ENCODE measurements at places on chromosomes 12 and 14.

GRCh38 chr14:25120261-25120660, 70.3 kb upstream of the STXBP6 start:
- DNase-seq = no peak

DNA sequence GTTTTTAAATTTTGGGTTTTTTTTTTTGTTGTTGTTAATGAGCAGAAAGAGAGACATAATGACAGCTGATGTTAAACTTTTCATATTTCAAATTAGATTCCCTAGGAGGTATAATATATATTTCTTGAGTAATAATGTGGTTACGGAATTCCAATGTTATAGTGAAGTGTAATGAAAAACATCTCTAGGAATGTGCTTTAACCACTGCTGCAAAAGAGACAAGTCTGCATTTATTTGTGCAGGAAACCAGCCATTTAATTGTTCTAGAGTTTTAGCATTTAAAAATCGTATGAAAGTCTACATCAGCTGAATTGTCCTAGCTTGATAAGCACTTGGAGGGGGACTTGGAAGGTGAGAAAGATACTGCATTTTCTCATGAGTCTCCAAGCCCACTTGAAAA, 14.3 kb downstream of the SERPINA10 start:
- no peak for DNase-seq

- no peak for DNase-seq
Observed at GRCh38 chr14:88437658-88438057, 52.2 kb downstream of the SPATA7 start.

GRCh38 chr12:44816446-44817017, 59.6 kb downstream of the NELL2 start:
- DNase-seq = no peak

DNA sequence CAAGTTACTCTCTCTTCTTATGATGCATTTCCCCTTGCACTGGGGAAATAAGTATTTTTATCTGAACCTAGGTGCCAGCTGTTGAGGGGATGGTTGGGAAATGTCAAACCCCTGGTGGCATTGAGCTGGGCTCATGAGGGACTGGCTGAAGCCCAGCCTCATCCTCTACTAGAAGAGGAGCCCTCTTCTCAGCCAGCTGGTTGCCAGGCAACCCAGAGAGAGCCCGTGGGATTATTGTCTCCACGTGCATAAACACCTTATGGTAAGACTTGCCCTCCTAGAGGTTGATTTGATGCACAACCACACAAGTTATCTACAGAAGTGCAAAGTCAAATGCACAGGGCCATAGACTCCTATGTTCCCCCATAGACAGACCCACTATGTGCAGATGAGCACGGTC, 89.8 kb downstream of the WSCD2 start:
- no peak for DNase-seq

- no peak for DNase-seq
Observed at GRCh38 chr12:68771223-68771925, 25.4 kb downstream of the SLC35E3 start.

DNA sequence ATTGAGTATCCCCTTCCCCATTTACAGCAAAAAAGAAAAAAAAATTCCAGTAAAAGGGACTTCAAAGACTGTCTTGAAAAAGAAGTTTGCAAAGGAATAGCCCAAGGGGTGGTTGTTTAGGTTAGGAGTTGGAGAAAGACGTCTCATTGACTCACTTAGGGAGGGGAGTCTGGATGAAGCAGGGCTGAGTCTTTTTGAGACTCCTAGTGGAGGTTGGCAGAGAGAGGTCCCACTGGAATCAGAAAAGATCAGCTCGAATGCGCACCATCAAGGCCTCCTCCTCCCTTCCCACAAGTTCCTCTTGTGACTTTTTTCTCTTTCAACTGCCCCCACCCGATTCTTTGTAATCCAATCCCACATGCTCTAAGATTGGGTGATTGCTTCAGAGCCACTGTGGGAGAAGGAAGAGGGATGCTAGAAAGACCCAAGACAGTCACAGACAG, 1.9 kb downstream of the ARHGEF40 start:
- no peak for DNase-seq

DNA sequence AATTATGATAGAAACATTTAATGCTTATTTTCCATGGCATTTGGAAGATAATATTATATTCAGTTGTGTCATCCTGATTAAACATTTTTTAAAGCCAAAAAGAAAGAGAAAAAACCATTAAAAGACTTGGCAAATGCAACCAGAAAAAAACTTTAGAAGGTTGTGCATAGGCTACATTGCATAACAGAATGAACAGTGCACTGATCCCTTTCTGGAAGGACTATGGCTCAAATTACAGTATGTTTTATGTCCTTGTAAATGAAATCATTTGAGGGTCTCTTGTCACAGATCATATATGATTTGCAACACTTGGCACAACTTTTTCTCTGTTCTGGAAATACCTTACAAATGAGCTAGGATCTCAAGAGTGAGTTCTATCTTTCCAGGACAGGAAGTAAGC, 275.2 kb upstream of the FLRT2 start:
- DNase-seq = no peak

DNA sequence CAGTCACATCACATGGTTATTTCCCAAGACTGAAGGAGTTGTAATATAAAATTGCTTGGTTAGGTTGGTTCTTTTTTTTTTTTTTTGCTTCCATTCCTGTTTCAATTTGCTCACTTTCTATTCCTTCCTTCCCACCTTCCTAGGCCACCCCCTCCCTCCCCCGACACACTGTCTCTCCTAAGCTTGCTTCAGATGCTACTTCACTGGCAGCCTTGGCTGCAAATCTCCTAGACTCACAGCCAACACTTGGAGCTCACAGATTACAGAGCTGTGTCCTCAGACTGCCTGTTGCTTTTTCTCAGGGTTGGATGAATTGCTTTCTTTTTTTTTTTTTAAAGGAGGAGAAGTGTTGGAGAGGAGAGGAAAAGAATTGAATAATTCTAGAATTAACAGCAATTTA, 77.3 kb upstream of the GRIN2B start:
- no peak for DNase-seq

GRCh38 chr12:72673853-72674252, 401.7 kb downstream of the TRHDE start:
- DNase-seq = no peak

DNA sequence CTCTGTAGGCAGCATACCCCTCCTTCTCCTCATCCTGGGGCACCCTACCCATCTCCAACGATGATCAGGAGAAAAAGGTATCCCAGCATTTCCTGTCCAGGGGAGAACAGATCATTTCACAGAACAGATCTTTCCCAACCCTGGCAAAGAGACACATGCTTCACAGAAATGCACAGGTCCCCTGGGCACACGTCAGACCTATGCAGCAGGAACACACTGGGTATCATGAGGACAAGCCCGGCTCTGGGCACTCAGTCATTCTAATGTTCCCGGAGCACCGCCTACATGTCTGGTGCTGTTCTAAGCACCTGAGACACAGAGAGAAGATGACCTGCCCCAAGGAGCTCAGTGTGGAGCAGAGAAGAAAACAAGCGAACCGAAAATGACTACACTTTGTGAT, 56.2 kb downstream of the ACTN1 start:
- DNase-seq = no peak

- no peak for DNase-seq
Observed at GRCh38 chr14:71142375-71143038, 235.2 kb downstream of the PCNX1 start.

- DNase-seq = peak; percentile 77
Observed at GRCh38 chr12:117236456-117237001, 46.3 kb upstream of the FBXO21 start.

GRCh38 chr12:68796399-68796798, 11.6 kb upstream of the MDM2 start:
- no peak for DNase-seq

DNA sequence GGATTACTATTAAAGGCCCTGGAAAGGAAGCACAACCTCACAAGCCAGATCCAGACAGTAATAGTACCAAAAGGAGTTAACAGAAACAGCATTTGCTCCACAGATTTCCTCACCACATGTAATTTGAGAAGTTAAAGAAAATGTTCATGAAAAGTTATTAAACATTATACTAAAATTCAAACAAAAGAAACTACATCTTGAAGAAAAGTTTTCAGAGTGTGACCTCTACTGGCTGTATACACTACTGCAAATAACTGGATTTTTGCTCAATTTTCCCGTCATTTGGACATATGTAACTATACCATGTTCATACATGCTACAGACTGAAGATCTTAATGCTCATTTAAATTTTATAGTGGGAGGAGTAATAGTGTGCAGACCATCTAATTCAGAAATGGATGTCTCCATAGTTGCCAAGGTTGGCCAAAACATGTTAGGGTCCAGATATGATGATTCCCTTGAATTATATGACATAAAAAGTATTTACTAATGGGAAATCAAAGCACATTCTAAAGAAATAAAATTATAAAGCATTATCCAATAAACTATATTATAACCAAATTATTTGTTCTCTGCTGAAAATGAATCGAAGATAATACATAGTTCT, 5.6 kb downstream of the KRR1 start:
- DNase-seq = no peak

DNA sequence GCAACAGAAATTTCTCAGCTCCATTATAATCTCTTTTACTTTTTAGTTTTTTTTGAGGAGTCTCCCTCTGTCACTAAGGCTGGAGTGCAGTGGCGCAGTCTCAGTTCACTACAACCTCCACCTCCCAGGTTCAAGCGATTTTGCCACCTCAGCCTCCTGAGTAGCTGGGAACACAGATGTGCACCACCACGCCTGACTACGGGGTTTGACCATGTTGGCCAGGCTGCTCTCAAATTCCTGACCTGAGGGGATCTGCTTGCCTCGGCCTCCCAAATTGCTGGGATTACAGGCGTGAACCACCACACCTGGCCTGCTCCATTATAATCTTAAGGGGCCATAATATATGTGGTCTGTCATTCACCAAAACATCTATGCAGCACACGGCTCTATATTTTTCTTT, 23.4 kb downstream of the HNRNPC start:
- DNase-seq = no peak

DNA sequence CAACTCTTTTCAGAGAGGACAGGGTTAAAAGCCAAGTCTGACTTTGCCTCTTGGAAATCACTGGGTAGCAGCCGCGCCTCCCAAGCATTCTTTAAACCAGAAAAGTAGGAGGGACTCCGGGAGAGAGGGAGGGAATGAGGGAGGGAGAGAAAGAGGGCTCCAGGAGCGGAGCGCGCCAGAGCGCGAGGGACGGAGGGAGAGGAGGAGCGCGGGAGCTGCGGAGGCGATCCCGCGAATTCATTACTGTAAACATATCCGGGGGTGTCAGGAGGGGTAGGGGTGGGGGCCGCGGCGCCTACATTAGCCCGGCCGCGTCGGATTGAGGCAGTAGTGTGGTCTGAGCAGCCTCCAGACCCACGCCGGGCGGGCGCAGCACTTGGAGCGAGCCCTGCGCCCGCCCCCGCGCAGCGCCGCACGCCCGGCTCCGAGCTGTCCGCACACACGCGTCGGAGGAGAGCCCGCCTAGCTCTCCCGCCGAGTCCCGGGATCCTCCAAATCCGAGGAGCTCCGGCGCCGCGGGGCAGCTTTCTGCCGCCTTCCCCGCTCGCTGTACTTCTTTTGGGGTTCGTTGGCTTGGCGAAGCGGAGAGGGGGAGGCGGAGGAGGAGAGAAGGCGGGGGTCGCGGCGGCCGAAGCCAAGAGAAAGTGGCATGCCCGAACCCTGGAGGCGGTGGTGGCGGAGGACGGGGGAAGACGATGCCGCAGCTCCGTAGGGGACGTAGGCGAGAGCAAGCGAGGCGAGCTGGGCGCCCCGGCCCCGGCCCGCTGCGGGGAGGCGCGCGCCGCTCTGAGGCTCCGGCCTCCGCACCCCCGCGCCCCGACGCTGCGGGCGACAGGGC, 3.3 kb downstream of the FLRT2 start:
- no peak for DNase-seq

DNA sequence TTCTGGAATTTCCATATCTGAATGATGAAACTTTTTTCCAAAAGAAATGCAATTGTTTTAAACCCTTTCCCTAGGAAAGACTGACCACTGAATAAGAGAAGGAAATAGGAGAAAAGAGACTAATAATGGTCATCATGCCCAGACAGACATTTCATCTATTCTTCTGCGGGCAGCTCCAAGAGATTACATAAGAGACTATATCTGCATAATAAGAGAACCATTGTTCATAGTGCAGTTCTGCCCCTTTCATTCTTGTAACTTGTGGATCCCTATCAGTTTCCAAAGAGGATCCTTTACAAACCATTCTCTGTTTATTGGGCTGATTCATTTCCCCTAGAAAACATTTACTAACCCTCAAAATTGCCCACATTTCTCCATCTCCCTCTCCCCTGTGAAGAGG, 197.8 kb downstream of the FSCB start:
- no peak for DNase-seq

DNA sequence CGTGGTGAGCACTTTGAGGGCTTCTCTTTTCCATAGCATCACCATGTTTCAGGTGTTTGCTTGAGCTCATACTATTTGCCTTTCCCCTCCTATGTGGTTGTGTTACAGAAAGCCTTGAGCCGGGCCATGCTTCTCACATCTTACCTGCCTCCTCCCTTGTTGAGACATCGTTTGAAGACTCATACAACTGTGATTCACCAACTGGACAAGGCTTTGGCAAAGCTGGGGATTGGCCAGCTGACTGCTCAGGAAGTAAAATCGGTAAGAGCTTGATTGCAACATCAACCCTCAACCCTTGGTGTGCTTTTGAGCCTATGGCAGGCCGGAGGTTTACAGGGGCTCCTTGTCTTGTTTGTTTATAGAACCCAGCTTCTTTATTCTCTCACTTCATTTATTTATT, 8.1 kb downstream of the LETMD1 start:
- DNase-seq = no peak

- DNase-seq = no peak
Observed at GRCh38 chr12:118126119-118126757, 9.7 kb upstream of the PEBP1 start.

DNA sequence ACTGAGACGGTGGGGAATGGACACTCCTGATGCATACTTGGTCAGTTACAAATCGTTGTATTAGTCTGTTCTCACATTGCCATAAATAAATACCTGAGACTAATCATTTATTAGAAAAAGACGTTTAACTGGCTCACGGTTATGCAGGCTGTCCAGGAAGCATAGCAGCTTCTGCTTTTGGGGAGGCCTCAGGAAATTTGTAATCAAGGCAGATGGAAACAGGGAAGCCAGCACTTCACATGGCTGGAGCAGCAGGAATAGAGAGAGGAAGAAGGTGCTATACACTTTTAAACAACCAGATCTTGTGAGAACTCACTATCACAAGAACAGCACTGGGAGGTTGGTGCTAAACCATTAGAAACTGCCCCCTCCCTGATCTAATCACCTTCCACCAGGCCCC, 418.2 kb downstream of the FLRT2 start:
- no peak for DNase-seq

Data from stimulated activated CD4-positive, alpha-beta T cell treated with anti-CD3 and anti-CD28 coated beads, Interleukin-4, amount 100 ng/mL, for 1 hour (primary cell).